ENCODE measurements at places on chromosomes 6 and 20.

GRCh38 chr6:30447237-30447636, 42.1 kb upstream of the HLA-E start:
- no peak for DNase-seq

- DNase-seq = no peak
Measured at GRCh38 chr6:13703496-13703895, 8.1 kb downstream of the RANBP9 start.

DNA sequence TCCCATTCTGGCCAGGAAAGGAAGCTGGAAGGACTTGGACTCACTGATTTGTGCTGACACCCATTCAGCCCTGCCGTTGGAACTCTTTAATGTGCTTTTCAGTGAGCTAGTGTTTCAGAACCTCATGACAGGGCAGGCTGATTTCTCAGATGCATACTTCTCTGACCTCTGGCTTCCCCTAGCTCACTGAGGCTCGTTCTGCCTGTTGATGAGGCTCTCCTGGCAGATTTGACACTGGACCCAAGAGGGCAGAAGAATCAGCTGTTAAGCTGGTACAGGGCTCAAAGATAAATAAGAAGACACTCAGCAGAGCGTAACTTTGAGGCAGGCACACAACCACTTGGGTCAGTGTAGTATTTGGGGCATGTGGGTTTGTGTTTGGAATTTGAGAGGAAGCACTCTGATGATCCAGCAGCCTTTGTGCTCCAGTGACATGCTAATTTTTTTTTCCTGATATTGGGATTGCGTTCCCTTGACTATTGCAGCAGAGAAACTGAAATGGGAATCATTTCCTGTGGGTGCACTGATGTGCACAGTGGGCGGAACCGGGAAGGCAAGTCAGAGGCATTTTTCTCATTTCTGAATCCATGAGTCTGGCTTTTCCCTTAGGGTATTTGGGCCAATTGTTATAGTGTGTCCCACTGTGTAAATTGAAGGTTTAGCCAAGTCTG, 80.2 kb downstream of the CARMIL1 start:
- no peak for DNase-seq

DNA sequence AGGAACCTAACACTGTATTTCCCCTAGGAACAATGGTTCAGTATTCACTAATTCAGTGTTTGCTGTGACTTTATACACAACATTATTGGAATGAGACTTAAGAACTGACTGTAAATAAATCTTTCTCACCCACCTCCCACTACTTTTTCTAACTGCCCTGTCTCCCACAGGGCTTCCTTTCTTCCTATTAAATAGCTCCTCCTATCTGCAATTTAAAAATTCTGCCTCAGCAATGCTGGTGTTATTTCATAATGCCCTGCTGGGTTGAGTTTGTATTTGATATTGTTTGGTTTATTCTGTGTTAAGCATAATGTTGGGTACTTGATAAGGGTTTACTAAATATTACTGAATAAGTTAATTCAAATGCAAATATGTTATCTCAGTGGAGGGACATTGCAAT, 573.1 kb upstream of the RNF217 start:
- no peak for DNase-seq
